ENCODE measurements at places on chromosomes 16 and 17.

DNA sequence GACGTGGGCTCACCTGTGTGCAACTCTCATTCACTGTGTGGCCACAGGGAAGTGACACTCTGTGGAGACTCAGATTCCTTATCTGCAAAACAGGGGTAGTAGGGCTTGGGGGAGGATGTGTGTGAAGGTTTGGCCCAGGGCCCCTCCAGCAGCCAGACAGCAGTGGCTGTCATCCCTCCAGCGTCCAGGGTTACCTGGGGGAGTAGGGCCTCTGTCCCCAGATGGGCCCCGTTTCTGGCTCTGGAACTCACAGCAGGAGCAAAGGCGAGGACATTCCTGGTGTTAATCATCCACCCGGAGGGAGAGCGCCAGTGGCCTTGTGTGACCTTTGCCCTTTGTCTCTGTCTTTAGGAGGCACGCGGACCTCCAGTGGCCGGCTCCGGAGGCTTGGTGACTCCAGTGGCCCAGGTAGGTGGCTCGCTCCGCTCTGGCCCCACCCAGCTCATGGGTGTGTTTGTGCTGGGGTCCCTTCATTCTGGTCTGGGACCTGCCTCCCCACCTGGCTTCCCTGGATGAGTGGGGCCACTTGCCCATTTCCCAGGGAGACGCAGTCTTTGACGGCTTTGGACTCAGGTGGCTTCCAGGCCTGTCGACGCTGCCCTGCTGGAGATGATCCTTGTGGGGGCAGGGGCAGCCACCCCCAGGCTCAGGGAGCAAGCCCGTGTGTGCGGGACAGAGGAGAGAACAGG lies 166.2 kb downstream of the SEC14L1 start:
- no peak for DNase-seq

DNA sequence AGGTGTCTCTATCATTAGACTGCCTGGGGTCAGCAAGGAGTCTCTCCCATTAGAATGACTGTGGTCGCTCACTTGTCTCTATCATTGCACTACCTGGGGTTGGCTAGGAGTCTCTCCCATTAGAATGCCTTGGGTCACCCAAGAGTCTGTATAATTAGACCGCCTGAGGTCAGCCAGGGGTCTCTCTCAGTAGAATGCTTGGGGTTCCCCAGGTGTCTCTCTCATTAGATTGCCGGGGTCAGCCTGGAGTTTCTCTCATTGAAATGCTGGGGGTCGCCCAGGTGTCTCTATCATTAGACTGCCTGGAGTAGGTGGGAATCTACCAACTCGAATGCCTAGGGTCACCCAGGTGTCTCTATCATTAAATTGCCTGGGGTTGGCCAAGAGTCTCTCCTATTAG lies 2231.6 kb downstream of the TP53TG3F start:
- DNase-seq: no peak

GRCh38 chr17:3411070-3411469 lies at the start of gene OR3A3:
Gene OR3A3 (plus strand): TSS chr17:3411370.
- DNase-seq: no peak

GRCh38 chr16:84072014-84072413 lies 29.4 kb upstream of the SLC38A8 start:
- DNase-seq: no peak

DNA sequence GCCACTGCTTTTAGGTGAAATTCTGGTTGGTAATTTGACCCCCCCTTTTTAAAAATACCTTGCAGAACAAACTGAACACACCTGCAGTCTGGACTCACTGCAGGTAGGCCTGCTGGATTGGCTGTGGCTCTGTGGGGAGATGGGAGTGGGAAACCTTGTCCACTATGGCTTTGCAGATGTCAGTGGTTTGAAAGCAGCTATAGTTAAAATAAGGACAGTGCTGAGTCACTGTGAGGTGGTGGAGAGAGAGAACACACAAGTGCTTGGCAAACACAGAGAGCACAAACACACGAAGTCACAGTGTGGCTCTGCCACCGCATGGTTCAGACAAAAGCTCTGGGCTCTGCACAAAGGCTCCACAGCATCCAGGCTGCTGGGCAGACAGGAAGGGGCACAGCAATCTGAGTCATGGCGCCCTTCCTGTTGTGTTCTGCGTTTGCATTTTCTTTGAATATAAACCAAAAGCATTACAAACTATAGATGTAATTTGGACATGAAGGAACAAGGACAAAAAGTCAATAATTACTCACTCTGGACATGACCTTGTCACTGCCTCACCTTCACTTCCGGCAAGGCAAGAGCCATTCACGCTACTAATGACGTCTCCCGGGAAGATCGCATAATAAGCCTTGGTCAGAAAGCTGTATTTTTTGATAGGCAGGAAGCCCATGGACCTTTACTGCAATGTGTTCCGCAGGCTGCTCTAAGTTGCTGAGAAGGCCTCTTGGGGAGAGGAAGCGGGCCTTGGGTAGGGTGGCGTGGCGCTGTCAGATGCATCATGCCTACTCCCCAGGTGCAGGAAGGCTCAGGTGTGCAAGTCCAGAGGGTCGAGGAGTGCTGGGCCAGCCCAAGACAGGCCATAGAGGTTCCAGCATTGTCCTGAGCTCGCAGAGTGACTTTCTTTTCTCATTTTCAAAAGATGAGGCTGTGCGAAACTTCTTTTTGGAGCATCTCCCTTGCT lies 60.1 kb upstream of the MED9 start:
- DNase-seq: no peak

Data from T follicular helper cell (primary cell).